ENCODE measurements at places on chromosomes 7 and 10.

DNA sequence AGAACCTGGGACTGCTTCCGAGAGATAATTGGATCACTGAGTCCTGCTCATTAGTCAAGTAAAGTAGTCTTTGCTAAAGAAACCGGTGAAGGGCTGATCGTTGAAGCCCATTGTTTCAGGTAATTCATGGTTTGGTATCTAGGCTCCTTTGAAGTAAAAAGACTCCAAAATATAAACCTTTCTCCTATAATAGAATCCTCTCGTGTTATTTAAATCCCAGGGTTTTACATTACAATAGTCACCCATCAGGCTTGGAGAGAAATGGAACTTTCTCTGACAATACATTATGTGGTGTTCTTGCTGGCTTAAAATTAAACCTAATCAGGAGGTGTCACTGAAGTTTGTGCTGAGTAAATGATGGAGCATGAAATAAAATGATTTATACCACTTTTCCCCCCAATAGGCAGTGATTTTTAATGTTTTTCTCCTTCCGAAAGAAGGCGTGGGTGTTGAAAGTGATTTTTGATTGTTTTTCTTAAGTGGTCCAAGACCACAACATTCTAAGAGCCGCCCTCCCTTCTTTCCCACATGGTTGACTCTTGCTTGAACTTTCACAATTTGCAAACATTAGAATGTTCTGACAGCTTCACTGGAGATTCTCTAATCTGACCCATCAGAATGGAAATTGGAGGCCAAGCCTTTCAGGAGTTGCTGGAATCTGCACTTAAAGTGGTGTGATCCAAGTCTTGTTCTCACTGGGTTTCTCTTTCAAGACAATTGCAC is 44.2 kb downstream of the LRMDA start:
- no peak for DNase-seq

DNA sequence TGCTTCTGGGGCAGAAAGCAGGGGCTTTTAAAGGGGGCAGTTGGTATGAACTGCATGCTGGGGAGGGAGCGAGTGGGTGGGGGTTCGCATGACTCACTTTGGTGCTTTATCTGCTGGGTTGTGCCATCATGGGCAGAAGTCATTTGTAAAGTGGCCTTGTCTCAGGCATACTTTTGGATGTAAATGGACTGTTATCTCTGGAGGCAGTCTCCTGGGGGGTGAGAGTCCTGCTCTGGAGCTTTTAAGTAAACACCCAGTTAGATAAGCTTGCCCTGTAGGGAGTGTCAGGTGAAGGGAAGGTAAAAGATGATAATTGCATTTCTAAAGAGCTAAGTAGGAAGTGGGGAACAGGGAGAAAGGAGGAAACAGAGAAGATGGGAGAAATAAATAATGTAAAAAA is 1.6 kb upstream of the GSTO1 start:
- DNase-seq = no peak

GRCh38 chr7:157565981-157566630 is 229.3 kb downstream of the DNAJB6 start:
- DNase-seq = no peak

GRCh38 chr7:47586925-47587324 is 5.0 kb upstream of the TNS3 start:
- DNase-seq = no peak

- DNase-seq = no peak
Measured at GRCh38 chr7:139559364-139560105, 36.0 kb downstream of the CLEC2L start.

DNA sequence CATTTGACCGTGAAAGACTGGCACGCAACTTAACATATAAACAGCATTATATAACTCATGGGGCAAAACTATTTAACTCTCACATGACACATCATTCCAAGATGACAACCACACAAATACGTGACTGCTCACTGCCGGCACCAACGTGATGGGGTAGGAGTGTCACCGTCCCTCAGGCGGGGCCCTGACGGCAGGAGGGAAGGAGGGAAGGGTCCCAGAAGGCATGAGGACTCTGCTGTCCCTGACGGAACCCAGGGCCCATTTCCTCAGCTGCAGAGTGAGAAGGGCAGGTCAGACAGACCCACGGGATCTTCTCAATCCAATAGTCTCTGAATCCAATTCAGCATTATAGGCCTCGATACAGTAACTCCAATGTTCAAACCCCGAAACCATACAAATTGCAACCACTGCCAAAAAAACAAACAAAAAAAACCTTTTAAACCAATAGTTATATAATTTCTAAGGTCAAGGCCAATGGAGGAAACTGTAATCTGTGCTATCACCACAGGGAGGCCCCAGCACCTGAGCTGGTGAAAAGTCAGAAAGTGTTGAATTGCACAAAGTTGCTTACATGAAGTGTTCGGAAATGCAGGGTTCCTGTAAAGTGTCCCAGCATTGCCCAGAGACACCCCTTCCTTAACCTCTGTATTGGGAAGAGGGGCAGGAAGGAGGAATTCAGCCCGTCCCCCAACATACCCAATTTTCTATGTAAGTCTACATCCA is 137.4 kb downstream of the TNS3 start:
- DNase-seq = no peak

GRCh38 chr10:3757638-3758490 is 27.1 kb downstream of the KLF6 start:
- no peak for DNase-seq

DNA sequence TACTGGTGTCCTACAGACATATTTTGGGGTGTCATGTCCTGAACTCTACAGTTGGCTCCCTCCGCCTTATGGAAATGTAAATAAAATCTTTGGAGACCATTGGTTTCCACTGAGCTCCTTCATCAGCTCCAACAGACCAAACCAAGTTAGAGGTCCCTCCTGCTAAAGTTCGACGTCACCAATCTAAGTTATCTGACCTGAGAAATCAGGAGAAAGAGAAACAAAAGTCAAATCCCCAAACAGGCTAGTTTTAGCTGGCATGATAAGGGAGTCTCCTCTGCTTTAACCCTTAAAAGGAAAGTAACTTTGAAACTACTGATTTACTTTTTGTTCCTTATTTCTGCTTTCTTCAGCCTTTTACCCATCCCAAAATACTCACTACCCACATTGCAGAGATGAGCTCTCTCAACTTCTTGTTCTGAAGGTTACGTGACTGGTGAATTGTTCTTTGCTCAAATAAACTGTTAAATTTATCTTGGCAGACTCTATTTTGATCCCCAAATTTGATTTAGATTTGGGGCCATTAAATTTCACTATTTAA is 39.9 kb downstream of the AVL9 start:
- DNase-seq = no peak

DNA sequence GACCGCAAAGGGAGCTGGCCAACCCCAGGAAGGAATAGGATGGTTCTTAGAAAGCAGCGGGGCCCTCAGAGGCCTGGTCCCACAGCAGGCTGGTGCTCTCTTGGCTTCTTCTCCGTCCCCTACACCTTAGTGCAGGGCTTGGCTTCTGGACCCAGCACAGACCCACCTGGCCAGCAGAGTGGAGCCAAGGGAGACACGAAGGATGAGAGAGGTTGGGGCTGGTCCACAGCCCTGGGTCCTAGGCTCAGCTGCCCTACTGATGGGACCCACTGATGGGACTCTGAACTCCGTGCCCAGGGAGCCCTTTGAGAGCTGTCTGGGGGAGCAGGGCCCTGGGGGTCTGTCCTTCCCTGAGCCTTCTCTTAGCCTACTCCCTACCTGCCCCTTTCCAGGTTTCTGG is 6.2 kb upstream of the TLX1 start:
- DNase-seq = no peak

DNA sequence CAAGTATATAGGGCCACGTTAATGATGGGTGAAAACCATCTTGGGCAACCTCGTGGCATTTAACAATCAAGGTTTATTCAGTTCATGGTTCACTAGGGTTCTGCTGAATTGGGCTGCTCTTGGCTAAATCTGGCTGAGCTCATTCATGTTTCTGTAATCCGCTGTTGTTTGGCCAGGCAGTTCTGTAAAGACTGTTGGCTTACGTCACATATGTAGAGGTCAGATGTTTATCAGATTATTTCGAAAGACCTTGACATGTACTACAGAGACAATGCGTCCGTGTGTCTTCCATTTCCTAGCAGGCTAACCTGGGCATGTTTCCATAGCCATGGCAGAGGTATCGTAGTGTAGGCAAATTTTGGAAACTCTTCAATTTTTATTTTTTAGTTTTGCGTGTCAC is 190.0 kb upstream of the ZWINT start:
- no peak for DNase-seq

DNA sequence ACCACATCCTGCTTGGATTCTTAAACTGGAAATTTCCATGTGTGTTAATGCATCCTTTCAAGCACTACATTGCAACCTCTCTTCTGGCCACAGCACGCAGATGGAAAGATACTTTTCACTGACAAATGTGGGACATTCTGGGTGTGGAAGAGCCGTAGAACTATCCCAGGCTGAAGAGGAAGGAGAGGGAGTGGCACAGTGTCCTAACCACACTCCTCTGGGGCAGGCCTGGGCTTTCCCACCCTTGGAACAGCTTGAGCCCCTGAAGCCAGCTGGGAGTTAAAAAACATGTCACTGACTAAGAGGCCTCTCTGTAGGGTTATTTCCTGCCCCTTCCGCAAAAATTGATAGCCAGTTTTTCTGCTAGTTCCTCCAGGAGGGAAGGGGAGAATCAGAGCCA is 34.0 kb upstream of the DNMBP start:
- DNase-seq = no peak

DNA sequence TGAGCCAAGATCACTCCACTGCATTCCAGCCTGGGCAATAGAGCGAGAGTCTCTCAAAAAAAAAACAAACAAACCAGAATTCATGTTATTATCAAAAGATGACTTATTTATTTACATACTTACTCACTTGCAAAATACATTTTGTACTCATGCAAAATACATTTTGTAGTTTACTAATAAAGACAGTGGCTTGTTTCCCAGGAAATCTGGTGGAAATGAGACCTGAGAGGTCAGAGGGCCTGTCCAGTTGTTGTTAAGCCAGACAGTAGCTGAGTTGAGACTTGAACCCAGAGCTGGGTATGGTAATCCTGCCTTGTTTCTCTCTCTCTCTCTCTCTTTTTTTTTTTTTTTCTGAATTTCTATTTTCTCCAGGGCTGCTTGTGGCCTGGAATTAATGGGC is 29.5 kb downstream of the PDSS1 start:
- no peak for DNase-seq

DNA sequence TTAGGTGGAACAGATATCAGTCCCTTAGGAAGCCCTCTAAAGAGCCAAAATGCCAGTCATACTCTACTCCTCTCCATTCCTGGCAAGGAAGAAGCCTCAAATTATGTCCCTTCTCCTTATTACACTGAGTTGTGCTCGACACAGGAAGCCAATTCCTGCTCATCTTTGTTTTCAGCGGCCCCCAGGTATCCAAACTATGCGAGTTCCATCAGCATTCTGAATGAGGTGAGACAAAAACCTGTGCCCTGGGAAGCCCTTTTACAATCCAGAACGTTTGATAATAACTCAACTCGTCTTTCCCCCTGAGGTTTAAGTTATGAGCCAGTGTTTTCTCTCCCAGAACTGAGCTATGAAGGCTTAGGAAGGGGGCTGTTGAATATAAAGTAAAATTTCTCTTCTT is 580.5 kb downstream of the NXPH1 start:
- no peak for DNase-seq

DNA sequence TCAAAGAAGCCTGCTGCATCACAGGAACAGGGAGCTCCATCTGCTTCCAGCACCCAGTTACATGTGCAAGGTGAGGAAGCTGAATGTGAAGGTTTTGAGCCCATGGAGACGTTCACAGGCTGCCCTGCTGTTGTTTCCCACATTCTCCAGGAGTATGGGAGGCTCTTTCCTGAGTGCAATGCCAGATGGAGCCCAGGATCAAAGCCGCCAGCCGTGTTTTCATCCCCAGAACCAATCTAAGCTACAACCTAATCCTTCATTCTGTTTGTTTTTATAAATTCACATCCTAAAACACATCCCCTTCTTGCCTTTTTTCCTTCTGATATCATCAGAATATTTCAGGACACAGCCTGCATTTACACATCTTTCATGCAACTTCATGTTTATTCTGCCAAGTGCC is 98.9 kb upstream of the PRR15 start:
- no peak for DNase-seq

DNA sequence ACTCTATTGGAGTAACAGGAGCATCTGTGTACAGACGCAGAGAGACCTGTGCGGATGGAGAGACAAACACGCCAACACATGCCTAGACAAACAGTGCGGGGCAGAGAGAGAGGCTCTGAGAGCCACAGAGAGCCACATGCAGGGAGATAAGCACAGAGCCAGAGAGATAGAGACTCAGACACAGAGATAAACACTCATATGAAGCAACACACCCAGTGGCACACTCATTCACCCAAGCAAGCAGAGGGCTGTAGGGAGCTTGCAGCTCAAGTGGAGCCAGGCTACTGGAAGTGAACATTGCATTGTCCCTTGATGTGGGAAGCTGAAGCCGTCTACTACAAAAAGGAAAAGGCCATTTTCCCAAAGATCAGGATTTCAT is 46.6 kb upstream of the PODXL start:
- DNase-seq = no peak

DNA sequence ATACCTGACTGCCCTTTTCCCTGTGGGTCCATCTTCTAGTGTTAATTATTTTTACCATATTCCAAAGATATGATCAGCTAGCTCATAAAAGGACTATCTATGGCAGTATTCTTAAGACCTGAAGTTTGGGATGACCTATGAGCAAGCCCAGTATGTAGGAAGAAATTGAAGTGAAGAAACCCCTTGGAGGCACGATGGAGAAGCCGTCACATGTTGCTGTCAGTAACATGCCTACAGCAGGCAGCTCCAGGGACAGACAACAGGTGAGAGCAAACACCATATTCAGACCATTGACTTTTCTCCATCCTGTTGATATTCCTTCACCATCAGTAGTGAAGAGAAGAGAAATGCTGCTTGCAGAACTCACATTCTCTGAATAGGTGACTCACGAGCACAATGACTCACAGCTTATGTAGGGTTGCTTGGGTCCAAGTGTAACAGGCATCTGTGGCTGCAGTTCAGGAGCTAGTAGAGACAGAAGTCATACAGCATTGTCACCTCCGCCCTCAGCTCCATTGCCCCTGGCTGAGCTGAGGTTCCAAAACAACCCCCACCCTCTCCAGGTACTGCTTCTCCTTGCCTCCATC is 8.4 kb upstream of the LYZL2 start:
- DNase-seq = no peak

GRCh38 chr7:98163704-98164494 is 47.3 kb upstream of the BHLHA15 start:
- DNase-seq = no peak

DNA sequence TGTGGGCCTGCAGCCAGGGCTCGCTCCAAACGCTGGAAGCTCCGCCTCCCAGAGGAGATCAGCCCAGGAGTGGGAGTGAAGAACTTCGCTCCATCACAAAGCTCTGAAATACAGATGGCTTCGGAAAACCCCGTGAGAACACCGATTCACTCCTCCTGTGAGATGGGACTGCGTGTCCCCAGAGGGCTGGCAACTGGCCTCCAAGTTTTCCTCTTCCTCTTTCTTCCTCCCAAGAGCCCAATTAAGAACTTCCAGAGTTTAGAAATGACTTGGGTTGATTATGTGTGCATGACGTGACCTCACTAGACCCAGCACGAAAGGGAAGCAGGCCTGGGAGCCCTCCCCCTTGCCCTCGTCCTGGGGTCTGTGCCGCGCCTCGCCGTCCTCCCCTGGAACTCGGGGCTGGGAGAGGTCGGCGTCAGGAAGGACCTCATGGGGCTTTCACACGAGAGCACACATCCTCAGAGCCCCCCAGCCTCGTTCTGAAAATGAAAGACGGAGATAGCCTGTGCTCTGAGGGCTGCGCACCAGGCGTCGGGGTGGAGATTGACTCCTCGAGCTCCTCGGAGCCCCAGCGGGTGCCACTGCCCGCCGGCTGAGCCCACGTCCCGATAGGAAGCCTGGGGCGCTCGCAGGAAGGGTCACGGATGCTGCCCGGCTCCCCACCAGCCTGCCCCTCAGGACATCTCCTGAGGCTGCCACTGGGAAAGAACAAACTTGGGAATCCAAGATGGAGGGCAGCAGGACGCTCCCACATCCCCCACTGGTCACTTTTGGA is 37.8 kb downstream of the PTPRN2 start:
- DNase-seq = no peak

Measured in ovary (tissue), 10 donors.